CD4-positive, alpha-beta T cell treated with Interleukin-17A for 1 hour (primary cell): ENCODE measurements at places on chromosomes 1 and 21.

DNA sequence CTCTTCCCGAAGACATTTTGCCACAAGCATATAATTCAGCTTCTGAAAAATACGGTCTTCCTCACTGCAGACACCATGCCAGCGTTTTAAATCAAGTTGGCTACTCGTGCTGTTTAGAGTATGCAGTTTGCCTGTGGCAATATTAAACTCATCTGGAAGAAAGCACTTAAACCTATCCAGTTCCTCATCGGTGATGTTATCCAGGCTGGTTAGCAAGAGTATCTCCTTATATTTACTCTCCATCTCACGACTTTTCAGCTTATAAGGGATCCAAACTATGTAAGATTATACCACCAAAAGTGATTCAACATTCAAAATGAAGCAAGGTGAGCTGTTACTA is 9.7 kb upstream of the IFI16 start:
- DNase-seq = no peak

DNA sequence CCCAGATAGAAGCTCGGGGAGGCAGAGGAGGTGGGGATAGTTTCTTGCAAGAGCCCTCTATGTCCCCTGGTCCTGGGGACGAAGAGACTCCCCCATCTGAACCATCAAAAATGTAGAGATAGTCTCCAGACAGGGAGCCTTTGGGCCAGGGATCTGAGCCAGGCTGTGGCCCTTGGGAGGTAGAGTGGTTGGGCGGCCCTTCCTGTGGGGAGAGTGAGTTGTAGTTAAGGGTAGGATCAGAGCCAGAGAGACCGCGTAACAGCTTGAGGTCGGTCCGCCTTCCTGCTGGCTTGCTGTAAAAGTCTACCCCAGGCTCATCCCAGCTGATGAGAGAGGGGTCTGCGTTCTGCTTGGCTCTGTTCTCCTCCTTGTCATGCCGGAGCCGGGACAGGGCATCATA is 25.3 kb downstream of the PIK3C2B start:
- DNase-seq = no peak

DNA sequence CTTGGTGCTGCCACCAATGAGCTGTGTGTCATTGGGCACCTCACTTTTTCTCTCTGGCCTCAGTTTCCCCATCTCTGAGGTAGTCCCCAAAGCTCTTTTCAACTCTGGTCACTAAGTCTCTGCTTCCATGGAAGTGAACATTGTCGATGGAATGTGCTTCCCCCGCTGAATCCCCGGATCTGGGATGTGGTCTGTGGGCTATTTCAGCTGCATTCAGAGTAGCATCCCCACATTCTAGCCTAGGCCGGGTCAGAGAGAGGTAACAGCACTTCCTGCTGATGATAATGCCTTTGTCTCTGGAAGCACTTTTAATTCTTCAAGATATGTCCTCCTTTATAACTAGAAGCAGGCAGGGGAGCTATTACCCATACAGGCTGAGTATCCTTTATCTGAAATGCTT is 29.8 kb downstream of the RASSF5 start:
- DNase-seq = no peak

- no peak for DNase-seq
Measured at GRCh38 chr1:92958203-92958970, 2.9 kb downstream of the DIPK1A start.

DNA sequence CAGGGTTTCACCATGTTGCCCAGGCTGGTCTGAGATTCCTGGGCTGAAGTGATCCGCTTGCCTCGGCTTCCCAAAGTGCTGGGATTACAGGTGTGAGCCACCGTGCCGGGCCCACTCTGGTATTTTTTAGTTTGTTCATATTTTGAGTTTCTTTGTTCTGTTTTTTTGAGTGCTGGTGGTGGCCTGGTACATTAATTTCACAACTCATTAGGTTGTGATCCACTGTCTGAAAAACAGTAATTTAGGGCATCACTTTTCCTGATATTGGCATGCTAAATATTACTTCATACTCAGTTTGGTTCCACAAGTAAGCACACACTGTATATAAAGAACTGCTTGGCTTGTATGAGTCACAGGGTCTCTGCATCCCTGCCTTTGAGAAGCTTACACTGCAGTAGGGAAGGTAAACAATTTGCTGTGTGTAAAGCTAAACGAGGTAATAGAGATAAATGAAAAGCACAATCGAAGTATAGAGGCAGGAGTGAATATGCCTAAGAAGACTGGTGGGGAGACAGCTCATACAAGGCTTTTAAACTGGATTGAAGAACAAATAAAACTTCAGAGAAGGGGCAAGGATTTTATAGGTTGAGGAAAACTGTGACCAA is 7.7 kb downstream of the SNX27 start:
- no peak for DNase-seq

DNA sequence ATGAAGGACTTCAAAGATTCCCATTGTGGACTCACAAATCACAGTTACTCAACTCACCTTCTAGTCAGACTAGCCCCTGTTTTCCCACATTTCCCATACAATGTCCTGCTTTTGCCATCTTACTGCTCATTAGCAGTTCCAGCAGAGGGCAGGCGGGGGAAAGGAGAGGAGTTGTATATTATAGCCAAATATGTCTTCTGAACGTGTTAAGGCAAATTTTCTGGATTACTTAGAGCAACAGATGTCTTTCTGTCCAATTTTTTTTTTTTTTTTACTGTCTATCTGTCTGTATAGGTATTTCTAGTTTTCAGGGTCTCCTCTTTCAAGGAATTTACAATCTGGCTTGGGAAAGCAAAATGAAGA is 29.9 kb upstream of the DDAH1 start:
- DNase-seq = no peak

GRCh38 chr1:170680428-170680827 is 16.5 kb downstream of the PRRX1 start:
- no peak for DNase-seq

- peak; percentile 64 for DNase-seq
Measured at GRCh38 chr1:161792740-161793139, 26.6 kb downstream of the ATF6 start.

DNA sequence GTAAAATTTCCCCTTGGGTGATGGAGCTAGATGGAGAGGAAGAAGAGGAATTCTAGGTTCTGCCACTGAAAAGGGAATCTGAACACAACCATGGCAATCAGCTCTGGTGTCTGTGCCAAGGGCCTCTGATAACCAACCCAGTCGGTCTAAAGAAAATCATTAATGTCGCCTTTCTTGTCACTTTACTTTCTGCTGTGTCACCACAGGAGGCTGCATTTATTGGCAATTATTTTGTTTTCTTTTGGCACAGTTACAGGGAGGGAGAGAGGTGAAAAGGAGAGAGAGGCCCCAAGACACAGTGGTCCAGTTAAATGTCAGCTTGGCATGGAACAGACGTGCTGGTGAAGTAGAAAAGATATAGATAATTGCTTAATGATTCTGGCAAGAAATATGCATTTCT is 287.0 kb downstream of the ASTN1 start:
- no peak for DNase-seq

GRCh38 chr21:42836767-42837301 is 42.5 kb downstream of the WDR4 start:
- no peak for DNase-seq

GRCh38 chr1:59477867-59478266 is 181.0 kb downstream of the FGGY start:
- no peak for DNase-seq

- no peak for DNase-seq
Measured at GRCh38 chr1:166915042-166915441, 39.0 kb upstream of the TADA1 start.

DNA sequence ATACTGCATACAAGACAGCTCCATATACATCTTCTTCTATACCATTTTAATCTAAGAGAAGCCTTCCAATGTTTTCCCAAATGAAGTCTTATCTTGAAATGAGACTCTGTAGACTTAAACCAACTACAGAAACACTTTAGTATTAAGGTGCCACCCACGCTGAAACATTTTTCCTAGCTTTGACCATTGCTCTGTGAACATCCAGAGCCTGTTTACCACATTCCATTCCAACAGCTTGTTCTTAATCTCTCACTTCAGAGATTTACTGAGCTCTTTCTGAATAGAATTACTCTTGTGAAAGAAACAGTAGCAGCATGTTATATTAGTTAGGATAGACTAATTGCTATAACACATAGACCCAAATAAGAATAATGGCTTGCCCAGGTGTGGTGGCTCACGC is 19.6 kb upstream of the POGZ start:
- no peak for DNase-seq

DNA sequence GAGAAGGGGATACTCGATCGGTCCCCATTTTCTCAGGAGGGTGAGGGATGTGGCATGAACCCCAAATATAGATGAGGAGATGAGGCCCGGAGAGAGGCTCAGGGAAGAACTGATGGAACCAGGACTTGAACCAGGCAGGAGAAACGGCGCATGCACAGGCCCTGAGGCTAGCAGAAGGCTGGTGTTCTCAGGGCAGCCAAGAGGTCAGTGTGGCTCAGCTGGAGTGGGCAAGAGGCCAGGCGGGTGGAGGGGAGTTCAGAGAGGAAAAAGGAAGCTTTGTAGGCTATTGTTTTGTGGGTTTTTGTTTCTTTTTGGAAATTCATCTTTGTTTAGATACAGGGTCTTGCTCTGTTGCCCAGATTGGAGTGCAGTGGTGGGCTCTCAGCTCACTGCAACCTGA is 122.0 kb downstream of the LACTBL1 start:
- no peak for DNase-seq

GRCh38 chr1:30284226-30284625 is 439.2 kb downstream of the MATN1 start:
- DNase-seq = no peak

DNA sequence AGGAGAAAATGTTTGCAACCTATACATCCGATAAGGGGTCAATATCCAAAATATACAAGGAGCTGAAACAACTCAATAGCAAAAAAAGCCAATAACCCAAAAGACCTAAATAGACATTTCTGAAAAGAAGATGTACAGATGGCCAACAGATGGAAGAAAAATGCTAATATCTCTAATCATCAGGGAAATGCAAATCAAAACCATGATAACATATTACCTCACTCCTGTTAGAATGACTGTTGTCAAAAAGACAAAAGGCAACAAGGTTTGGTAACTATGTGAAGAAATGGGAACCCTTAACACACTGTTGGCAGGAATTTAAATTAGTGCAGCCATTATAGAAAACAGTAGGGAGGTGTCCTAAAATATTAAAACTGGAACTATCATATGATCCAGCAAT is 74.7 kb downstream of the LEPR start:
- DNase-seq = no peak

DNA sequence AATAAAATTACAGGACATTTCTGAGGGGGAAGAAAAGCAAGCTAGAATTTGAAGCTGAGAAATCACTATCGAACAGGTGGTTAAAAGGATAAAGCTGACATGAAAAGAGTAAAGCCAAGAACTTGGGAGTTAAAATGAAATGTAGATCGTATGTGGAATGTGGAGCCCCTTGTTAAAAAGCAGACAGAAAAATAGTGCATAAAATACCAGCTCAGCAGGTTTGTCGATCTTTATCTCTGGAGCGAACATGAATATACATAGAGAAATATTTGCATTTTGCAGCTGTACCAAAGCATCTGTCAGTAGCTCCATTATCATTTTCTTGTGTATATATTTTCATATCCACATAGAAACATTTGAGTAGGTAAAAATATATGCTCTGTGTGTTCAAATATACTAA is 73.6 kb upstream of the CDC42BPA start:
- no peak for DNase-seq

DNA sequence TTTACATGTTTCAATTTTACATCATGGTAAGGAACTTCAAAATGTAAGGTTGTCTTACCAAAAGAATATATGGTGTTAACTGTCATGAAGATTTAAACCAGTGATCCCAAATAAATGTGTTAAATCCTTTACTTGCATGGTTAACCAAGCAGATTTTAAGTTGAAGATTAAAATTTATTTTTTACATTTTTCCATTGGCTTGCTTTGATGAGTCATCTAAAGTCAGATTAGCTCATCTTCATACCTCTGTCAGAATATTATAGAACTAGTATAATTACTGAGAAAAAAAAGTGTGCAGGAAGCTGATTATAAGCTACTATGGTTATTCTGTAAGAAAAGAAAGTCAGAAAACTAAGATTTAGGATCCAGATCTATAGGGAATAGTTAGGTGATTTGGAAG is 95.3 kb upstream of the DPH5 start:
- DNase-seq = no peak

GRCh38 chr1:156775799-156776198 is 8.5 kb downstream of the PRCC start:
- DNase-seq = no peak

DNA sequence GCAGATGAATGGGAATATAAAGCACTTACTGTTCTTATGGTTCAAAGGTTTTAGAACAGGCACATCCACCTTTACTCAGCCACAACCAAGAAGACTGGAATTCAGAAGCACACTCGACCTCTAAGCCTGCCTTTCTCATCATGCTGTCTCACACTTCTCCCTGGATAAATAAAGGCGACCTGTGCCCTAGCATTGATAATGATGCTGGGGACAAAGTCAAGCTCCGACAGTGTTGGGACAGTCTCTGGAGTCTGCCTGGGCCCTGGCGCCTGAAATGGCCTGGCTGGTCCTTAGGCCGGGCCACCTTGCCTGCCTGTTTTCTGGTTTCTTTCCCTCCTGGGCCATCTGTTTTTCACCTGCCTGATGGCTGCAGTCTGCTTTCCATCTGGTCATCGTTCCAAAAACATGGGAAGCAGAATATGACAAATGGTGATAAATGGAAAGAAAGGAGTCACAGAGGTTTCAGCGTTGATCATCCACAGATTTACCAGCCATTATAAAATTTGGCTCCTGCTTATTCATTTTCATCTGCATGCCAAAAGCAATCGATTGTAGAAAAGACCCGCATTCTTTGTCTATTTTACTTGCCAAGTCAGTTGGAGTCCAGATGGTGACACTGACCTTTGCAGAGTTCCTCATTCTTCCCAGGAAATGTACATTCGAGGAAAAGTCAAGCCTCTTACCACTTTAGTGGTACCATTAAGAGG is 91.2 kb upstream of the KCNJ15 start:
- DNase-seq = no peak

- no peak for DNase-seq
Measured at GRCh38 chr1:179950651-179951050, 4.0 kb upstream of the CEP350 start.

- peak; percentile 33 for DNase-seq
Measured at GRCh38 chr1:161069241-161069640, 450 bp downstream of the ARHGAP30 start.

- no peak for DNase-seq
Measured at GRCh38 chr1:40751802-40752201, 31.8 kb upstream of the KCNQ4 start.

DNA sequence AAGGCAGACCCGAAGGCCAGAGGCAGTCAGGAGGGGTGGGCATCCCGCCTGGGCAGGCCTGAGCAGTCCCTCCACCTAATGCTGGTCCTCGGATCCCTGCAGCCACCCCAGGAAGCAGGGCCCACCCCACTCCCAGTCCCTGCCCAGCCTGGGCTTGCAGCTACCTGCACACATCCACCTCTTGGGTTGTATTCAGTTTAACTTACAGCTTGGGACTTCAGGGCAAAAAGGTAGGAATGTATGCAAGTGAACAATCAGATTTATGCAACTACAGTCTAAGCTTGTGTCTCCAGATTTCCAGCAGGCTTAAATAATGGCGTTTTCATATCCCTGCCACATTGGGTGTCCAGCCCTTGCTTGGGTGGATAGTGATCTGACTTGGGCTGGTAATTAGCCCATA is 17.4 kb downstream of the LDLRAP1 start:
- DNase-seq = no peak
